ENCODE measurements at places on chromosomes 5 and 9.

DNA sequence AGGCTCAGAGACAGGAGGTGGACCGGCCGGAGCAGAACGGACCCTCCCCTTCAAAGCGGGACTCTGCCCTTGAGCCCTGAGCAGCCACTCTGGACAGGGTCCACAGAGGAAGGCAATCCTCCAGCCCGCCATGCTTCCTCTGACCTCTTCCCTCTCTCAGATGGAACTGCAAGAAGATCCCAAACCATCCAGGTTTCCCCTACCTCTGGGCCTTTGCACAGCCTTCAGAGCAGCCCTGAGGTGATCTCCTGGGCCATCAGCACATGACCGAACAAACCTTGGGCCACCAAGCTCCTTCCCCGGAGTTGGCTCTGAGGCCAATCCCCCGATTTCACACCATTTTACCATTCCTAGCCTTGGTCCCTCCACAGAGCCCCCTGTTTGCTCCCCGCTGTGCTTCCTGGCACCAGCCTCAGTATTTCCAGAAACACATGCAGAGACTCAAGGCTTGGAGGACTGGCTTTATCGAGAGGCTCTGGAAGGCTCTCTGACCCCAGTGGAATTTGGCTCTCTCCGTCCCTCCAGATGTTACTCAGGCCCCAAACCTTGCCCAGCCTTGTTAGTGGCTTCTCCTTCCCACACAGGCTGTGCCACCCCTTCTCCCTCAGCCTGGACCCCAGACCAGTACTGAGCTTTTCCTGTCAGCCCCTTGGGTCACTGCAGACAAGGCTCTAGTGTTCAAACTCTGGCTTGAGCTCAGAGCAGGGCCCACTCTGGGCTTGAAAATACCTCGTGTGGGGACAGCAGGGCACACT, 48.6 kb upstream of the KCNMB1 start:
- no peak for DNase-seq

DNA sequence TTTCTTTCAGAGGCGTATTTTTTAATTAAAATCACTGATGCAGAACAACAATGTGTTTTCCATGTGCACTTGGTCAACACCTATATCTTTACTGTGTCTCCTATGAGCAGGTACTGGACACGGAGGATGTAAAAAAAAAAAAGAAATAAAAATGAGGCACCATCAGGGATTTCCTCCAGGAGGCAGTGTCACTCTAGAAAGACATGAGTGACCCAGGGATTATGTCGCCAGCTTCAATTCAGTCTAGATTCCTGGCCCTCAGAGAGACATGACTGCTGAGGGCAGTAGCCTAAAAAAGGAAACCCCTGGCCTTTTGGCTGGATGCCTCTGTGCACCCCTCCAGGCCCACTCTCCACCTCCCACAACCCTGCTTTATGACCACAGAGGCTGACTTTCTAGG, 18.3 kb upstream of the IL33 start:
- DNase-seq = no peak

DNA sequence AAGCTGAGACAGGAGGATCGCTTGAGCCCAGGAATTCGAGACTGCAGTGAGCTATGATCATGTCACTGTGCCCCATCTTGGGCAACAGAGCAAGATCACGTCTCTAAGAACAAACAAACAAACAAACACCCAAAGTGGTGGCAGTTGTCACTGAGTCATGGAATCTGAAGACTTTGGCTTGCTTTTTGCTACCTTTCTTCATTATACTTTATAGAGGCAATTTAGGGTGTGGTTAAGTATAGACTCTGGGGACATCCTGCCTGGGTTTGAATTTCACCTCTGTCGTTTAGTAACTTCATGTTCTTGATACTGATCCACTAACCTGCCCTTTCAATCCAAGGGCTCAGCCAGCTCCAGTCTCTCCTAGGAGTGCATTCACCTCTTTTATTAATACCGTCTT, 13.0 kb upstream of the HOMER1 start:
- no peak for DNase-seq

DNA sequence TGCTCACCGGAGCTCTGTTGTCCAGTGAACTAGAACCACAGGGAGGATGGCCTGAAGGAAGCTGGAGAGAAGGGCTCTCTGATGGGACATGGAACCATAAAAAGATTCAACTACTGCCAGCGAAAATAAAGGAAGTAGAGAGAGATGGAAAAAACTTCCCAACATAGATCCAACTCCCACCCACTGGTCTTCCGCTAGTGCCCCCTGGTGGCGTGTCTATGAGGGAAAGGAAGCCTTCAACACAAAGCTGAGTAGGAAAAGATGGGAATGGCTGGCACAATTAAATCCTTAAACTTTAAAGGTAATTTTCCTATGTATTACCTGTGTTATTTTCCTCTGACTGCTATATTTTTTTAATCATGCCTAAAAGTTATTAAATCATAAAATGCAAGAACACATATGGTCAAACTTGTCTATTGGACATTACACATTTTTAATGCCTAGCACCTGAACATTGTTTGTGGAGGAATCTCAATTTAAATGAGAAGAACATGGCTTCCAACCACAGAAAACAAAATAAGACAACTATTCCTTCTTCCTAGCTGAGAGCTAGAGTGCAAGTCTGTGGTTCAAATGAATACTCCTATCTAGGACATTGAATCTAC, 51.5 kb downstream of the CEP120 start:
- no peak for DNase-seq

DNA sequence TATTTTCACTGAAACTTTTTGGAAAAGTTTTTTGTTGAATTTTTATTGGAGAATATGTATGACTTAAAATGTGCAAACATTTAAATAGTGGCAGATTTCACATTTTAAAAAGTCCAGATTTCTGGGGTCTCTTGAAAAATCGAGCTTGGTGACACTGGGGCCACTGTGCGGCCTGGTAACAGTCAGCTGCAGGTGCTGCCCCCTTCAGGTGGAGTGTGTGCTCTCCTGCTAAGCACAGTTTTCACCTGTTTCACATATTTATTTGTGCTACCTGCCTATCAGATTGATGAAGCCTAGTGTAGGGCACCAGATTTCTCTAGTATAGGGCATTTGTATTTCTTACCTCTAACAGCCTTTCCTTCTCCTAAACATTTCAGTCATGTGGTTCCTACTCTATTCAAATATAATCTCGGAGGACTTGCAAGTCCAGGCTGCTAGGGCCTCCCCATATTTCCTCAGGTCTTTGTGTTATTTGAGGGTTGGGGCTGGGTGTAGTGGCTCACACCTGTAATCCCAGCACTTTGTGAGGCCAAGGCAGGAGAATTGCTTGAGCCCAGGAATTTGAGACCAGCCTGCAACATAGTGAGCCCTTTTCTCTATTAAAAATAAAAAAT, 95.8 kb upstream of the KLF9 start:
- no peak for DNase-seq

DNA sequence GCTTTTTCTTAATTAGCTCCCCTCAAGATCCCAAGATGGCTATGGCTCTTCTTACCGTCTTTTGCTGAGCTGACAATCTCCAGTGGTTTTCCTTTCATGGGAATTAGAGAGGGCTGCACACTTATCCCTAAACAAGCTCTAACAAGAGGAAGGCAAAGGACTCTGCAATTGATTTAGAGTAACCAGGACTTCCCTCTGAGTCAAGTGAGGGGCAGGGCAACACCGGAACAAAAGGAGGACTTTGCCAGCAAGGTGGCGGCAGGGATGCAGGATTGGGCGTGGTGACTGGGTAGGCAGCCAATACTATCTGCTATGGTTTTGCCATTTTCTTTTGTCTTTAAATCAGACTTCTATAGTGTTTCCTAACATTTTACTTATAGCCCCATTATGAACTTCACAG, 9.8 kb downstream of the SLC44A1 start:
- peak; percentile 19 for DNase-seq

GRCh38 chr5:84249918-84250630, 134.6 kb downstream of the EDIL3 start:
- no peak for DNase-seq

DNA sequence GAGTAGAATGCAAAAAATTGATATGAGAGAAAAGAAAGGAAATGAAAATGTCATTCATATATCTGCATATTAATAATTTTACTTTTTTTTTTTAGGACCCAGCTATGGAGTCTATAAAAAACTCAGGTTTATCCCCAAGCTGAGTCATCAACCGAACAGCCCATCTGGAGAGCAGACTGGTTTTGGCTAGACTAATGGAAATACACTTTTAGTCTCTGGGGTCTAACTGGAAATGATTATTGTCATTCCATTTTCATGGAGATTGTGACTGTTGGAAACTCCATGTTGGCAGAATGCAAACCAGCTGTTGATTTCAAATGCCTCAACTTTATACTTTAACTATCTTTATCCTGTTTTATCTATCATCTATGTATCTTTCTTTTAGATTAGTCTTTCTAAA, 28.7 kb downstream of the ANXA1 start:
- no peak for DNase-seq

DNA sequence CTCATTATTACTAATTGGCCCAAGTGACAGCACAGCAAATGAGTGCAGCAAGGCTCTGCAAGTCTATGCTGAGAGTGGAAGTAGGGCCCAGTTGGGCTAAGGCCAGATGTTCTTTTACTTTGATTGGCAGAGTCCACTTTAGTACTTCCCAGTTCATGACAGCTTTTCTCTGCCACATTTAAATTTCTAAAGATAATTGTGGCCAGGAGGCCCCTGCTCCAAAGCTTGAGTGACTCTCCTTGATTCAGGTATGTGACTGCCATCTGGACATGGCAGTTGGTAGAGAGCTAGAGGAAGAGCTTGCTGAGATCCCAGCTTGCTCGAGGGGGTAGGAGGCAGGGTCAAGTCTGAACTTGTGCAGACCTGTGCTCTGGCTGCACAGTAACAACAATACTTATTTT, 154.1 kb downstream of the CARTPT start:
- no peak for DNase-seq

DNA sequence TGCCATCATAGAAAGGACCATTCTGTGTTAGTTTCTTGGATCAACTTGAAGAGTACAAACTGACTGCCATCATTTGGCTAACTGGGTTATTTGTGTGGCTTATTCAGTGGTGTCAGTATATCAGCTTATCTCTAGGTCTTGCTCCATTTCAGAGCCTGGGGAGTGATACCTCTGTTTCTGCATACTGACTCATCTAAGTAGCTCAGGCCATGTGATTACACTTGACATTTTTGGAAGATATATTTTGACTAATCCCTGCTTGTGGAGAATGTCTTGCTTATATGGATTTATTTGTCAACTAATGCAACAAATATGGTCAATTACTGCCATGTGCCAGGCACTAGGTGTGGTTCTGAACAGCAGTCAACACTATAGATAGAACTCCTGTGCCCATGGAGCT, 311.7 kb downstream of the YTHDC2 start:
- DNase-seq = no peak

DNA sequence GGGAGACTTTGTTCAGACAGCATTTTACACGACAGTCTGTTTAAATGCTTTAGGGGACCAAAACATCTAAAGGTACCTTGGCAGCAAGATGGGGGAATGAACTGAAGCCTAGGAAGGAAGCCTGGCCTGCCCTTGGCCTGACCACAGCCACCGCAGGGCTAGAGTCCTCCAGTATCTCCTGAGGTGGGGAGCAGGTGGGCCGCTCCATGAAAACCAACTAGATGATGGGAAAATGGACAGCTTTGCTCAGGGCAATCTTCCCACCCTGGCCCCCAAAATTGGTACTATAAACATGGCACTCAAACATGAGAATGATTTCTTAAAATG, 153.3 kb downstream of the AUH start:
- no peak for DNase-seq

DNA sequence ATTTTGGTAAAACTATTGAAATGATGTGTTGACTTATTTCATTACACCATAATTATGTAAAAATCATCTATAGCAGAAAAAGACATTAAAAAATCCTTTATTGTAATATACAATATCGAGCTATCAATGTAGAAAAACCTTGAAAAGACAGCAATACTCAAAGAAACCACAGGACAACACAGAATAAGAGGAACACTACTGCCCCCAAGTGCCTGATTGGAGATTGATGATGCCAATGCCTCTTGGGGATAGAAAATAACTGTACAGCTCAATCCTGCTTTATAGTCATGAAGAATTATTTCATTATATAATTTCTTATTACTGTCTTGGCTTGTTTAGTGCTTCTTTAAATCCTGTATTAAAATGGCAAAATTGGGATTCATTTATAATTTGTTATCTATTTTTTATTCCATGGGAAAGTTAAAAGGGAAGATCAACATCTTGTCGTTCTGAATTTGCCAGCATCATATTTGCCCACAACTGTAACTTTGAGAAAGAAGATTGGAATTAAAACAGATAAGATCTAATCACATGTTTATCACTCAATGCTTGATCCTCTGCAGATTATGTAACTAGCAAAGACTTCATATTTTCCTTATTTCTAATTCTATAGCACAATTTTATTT, 337.5 kb downstream of the CDH9 start:
- DNase-seq = peak; percentile 21

DNA sequence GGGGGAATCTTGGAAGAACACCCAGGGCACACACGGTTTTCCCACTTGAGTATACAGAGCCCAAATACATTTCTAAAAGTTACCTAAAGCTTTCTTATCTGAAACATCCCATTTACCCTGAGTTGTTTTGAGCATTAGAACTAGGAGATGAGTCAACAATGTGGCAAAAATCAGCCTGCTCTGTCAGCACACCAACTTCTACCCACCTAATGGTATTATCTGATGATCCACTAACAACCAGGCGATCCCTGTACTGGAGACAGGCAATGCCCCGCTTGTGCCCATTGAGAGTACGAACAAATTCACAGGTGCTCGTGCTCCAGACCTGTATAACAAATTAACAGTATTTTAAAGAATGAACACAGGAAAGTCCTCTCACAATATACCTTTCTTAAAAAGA, 87.0 kb downstream of the SMIM23 start:
- no peak for DNase-seq

GRCh38 chr5:94376672-94377345, 241.6 kb downstream of the KIAA0825 start:
- no peak for DNase-seq

DNA sequence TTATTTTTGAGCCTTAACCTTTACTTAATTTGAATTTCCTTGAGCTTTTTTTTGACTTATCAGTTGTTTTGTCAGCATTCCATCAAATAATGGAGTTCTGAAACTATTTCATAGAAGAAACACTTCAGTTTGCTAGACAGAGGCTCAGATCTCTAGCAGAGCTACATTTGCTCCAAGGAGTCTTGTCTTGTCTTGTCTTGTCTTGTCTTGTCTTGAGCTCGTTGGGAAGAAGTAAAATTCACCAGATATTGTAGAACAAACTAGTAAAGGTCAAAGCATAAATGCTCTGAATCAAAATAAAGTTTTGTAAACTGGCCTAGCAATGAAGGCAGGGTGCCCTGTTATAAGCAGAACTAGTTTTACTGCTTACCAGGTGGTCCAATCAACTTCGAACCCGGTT, 33.5 kb downstream of the RAB24 start:
- no peak for DNase-seq

DNA sequence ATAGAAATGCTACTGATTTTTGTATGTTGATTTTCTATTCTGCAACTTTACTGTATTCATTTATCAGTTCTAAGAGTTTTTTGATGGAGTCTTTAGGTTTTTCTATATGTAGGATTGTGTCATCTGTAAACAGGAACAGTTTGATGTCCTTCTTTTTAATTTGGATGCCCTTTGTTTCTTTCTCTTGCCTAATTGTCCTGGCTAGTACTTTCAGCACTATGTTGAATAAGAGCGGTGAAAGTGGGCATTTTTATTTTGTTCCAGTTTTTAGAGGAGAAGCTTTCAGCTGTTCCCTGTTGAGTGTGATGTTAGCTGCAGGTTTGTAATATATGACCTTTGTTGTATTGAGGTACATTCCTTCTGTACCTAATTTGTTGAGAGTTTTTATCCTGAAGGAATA, 13.3 kb downstream of the HSD17B4 start:
- no peak for DNase-seq

GRCh38 chr9:77901771-77902170, 129.8 kb downstream of the GNAQ start:
- DNase-seq = no peak

All from NCI-H187 treated with DMSO at 0.1 percent for 48 hours (cell line).